ENCODE measurements at places on chromosomes 1 and 21.

GRCh38 chr1:10908266-10908665, 104.2 kb upstream of the TARDBP start:
- no peak for DNase-seq

DNA sequence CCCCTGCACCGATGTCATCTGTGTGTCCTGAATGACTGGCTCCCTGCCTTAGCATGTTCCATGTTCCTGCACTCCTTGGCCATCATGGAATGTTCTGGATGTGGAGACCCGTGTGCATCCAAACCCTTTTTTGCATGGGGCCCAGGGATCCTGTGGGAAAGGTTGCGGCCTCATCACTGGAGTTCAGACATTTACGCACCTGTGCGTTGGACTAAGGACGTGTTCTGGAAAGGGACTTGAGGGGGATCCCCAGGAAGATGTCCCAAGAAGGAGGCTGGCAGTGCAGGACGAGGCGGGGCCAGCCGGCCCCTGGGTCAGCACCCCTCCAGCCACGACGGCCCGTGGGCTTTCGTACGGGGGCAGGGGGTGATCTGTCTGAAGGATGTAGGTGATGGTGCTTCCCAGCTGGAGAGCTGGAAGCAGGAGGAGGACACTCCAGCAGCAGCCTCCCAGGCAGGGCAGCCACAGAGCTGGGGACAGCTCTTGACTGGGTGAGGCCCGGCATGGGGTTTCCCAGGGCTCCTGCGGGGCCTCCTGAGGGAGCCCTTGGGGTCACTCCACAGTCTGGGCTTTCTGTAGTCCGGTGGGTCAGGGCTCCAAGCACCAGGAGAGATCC, 67.2 kb downstream of the SCCPDH start:
- no peak for DNase-seq

GRCh38 chr21:33670076-33670978, 28.0 kb downstream of the ITSN1 start:
- DNase-seq, result no peak

- DNase-seq, result no peak
Measured at GRCh38 chr1:211640301-211640630, 35.2 kb downstream of the NEK2 start.

GRCh38 chr1:96730574-96731298, 9.2 kb downstream of the PTBP2 start:
- DNase-seq, result no peak

Data from activated naive CD4-positive, alpha-beta T cell (primary cell).